ENCODE measurements at places on chromosomes 12 and 14. TPM values are rescaled to one million over a fixed set of nuclear protein-coding genes. Genes with fewer than 3 reads are reported as not detected.

The REM2 gene
- total RNA-seq, result 0.69 TPM

The RNASE3 gene
- total RNA-seq, result not detected

DNA sequence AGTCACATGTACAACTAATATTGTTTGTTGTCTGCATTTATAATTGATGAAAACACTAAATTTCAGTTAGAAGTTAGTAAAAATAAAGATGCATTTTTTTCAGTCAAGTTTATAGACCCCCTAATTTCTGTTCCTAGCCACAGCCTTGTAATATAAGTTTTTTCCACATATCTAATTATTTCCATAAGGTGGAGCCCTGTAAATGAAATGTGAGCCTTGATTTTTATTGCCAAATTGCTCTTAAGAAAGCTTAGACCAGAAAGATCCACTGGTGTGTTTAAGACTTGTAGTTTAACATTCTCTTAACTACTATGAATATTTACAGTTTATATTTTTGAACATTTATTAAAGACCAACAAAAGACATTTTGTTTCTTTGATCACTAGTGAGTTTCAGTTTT, 322.1 kb upstream of the RGS6 start:
- no peaks in the 10 kb centered on the region for H3K4me1 ChIP-seq
- H3K4me3 ChIP-seq, result no peak overlapping the region
- no peak overlapping the region for H3K27ac ChIP-seq
- no peaks in the 10 kb centered on the region for H3K27me3 ChIP-seq
- no peak for DNase-seq

DNA sequence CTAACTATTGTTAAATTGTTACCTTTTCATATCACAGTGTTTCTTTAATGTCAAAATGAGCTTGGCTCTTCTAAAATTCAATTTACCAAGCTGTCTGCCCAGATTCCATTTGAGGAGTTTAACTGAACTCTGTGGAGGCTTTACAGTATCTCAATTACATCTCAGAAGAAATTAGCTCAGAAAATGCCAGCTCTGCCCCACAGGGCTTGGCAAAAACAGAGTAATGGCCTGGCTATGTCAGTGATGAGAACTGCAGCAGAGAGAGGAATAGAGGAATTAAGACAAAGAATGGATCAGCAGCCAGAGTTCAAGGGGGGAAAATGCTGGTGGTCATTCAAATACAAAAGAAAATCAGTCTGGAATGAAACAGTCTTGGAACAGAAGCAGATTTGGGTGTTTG, 15.8 kb upstream of the TMTC1 start:
- no peaks in the 10 kb centered on the region for H3K27me3 ChIP-seq
- H3K36me3 ChIP-seq, result no peaks in the 10 kb centered on the region
- no peak overlapping the region for H3K27ac ChIP-seq
- no peaks in the 10 kb centered on the region for H3K4me1 ChIP-seq
- no peak overlapping the region for H3K4me3 ChIP-seq
- no peak for DNase-seq
